Memory B cell (primary cell): ENCODE measurements at places on chromosomes 7 and 10.

DNA sequence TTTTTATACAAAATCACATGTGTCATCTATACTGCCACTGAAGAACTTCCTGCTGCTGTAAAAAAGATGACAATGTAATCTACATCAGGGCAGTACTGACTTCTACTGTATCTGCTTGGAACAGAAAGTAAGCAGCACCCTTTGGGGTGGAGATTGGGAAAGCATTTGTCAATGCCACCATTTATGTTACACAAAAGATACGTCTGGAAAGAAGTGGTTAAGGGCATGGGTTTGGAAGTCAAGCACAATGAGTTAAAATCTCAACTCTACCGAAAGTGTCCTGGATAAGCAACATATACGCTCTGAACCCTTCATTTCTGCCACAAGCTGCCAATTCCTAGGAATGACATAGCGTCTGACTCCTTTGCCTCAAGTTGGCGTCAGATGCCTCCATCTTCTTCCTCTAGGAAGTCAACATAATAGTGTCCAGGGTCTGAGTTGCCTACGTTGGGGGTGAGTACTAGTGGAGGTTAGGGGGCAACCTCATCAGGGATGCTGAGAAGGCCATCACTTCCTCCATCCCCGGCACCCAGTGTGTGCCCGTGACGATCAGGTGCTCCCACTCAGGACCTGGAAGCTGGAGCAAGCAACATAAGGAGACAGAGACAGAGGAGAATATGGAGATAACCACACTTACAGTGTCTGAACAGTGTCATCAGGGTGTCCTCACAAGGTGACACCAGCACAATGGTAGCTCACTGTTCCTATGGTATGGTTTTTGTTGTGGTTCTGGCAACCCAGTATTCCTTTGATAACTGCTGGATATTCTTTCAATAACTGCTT, 58.3 kb downstream of the SGMS1 start:
- no peak for DNase-seq

DNA sequence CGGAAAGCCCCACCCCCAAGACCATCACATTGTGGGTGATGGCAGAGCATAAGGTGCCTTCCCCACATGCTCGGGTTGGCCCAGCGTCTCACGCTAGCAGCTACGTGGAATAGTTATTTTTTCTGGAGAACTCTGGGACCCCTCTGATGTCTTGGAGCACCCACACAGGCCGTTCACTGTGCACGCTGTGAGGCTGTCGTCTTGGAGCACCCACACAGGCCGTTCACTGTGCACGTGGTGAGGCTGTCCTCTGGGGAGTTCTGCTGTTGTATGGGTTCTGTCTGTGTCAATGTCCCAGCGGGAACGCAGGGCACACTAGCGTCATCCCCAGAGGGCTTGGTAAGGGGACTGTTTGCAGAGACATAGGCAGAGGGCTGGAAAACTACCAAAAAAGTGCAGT, 38.8 kb upstream of the FAM20C start:
- no peak for DNase-seq

DNA sequence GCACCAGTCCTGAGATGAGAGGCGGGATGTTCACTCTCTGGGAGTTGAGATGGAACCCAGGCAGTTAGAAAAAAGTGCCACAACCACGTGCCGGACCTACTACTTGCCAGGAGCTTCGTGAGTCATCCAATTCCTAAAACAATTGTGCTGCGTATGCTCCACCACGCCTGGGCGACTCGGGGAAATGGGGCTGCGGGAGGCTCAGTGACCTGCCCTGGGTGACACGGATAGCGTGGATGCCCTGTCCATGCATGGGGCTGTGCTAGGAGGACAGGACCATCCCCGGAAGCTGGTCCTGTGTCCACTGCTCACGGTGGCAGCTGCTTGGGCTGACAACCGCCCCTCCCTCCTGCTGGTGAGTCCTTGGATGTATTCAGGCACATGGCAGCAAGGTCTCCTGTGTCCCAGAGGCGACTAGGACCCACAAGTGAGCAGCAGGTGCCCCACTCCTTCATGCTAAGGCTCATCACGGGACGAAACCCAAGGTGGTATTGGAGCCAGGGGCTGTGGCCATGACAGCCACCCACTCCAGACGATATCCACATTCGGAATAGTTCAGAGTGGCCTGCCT, 90.4 kb downstream of the BMS1 start:
- DNase-seq = no peak

- no peak for DNase-seq
These were observed 852.4 kb downstream of the SORCS1 start for GRCh38 chr10:106312087-106312486.

- DNase-seq = no peak
These were observed 141.6 kb upstream of the NPS start for GRCh38 chr10:127407551-127407950.
